ENCODE measurements at places on chromosomes 16 and 17. TPM values are rescaled to one million over a fixed set of nuclear protein-coding genes. Genes with fewer than 3 reads are reported as not detected.

Gene SECTM1
- total RNA-seq = 1.7 TPM

Gene FBXL19
- 13.5 TPM for total RNA-seq

DNA sequence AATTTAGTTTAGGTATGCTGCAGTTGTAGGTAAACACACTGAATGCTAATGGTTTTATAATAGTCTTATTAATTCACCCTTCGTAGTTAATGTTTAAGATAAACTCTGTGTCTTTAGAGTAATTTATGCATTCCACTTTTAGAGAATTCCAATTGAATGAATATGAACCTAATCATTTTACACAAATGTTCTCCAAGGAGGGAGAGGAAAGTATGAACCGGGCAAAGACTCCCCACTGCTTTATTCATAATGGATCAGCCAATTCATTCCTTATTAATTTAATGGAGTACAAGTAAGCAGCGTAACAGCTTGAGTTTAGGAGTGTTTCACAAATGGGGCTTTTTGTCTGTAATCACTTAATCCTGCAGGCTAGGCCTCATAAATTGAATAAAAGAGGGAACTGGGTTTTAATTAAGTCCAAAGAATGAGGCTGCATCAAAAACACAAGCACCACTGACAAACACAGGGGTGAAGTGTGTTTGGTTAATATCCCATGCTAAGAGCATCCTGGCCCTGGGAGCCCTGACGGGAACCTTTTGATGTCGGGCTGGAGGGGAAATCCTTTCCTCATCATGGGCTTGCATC, 375.7 kb upstream of the DYNLRB2 start:
- H3K4me3 ChIP-seq = no peak overlapping the region
- no peaks in the 10 kb centered on the region for H3K4me1 ChIP-seq
- H3K27ac ChIP-seq = no peak overlapping the region
- no peaks in the 10 kb centered on the region for H3K27me3 ChIP-seq
- no peaks in the 10 kb centered on the region for H3K36me3 ChIP-seq

DNA sequence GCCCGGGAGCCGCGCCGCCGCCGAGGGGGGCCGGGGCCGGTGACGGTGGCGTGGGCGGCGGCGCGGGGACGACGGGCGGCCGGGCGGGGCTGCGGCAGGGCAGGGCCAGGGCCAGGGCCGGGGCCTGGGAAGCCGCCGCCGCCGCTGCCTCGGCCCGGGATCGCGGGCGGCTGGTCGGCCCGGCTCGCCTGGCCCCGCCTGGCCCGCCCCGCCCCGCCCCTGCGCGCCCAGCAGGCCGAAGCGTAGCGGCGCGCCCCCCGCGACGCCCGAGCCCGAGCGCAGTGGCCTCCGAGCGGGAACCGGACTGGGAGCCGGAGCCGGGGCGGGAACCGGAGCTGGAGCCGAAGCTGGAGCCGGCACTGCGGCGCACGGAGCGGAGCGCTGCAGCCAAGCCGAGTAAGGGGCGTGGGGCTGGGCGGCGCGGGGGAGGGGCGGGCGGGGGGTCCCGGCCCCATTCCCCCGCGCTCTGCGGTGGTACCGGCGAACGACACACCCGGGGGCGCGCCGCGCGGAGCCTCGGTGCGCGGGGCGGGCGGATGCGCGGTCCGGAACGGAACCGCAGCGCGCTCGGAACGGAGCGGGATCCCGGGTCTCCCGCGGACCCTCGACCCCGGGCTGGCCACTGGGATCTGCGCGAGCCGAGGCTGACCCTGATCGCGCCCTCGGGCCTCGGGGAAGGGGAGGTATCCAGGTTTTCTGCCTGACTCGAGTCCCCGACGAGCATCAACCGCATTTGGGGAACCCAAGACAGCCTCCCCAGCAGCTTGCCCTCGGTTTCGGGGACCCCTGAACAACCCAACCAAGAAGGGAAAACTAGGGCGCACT, at the start of gene BEAN1:
BEAN1 (plus strand) TSS at position 260 of the 825 bp plus-strand sequence. CDS start 10,382 bp downstream, outside the sequence.
- H3K4me3 ChIP-seq = no peak within 1 kb of the TSS
- H3K4me1 ChIP-seq = no peaks in the 10 kb centered on the region
- DNase-seq = no peak
- H3K36me3 ChIP-seq = no peaks in the 10 kb centered on the region
- H3K27ac ChIP-seq = no peak within 1 kb of the TSS

DNA sequence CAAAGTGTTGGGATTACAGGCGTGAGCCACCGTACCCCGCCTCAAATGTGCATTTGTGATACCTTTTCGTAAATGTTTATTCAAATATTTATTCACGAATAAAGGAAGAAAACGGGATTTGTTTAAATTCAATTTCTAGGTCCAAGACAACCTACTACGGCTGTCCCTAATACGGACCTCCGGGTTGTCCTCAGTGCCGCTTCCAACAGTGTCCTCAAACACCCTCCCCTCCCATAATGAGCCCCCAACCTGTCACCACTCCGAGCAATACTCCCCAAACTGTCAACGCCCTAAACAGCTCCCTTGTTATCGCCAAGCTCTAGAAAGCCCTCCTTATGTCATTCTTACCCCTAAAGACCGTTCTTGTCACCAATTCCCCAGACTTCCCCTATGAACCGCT, 539 bp upstream of the GABARAPL2 start:
- DNase-seq = no peak
- no peaks in the 10 kb centered on the region for H3K4me1 ChIP-seq
- H3K36me3 ChIP-seq = peaks cover 9% of the 10 kb centered on the region

- no peak for DNase-seq
- no peaks in the 10 kb centered on the region for H3K4me1 ChIP-seq
- no peak overlapping the region for H3K27ac ChIP-seq
- peaks cover 8% of the 10 kb centered on the region for H3K36me3 ChIP-seq
These were observed 13.1 kb downstream of the POLR2A start for GRCh38 chr17:7497228-7497627.

- no peaks in the 10 kb centered on the region for H3K4me1 ChIP-seq
- no peaks in the 10 kb centered on the region for H3K36me3 ChIP-seq
- DNase-seq = no peak
- no peak overlapping the region for H3K27ac ChIP-seq
- no peak overlapping the region for H3K4me3 ChIP-seq
These were observed 7.2 kb upstream of the TNFRSF17 start for GRCh38 chr16:11957591-11958395.

GRCh38 chr16:53052519-53053501, at the start of gene CHD9NB:
Gene CHD9NB (minus strand): TSS chr16:53052897. CDS start chr16:53044158, 8,739 bp downstream.
- no peak within 1 kb of the TSS for H3K27ac ChIP-seq
- no peaks in the 10 kb centered on the region for H3K27me3 ChIP-seq
- H3K4me1 ChIP-seq = no peaks in the 10 kb centered on the region
- H3K36me3 ChIP-seq = no peaks in the 10 kb centered on the region
- DNase-seq = no peak

DNA sequence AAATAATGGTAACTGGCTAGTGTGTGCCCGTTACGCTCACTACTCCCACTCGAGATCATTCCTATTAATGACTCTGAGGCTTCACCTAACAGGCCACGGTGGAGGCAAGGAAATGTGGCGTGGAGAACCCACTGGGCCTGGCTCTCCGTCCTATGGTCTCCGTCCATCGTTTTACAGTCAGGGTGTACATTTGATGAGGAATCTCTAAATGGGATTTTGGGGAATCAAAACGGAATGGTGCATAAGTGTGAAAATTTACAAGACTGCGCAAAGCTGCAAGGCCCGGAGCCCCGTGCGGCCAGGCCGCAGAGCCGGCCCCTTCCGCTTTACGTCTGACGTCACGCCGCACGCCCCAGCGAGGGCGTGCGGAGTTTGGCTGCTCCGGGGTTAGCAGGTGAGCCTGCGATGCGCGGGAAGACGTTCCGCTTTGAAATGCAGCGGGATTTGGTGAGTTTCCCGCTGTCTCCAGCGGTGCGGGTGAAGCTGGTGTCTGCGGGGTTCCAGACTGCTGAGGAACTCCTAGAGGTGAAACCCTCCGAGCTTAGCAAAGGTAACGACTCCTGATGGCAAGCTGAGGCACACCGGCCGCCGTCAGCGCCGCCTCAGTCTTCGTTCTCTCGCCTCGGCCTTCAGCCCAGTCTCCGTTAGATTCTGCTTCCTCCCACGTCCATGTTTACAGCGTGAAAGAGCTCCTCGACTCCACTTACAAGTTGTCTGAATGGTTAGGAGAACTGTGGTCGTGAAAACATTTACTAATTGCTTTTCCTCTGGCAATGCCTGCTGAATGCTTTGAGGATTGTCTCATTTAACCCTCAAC, at the start of gene RAD51C:
RAD51C (plus strand) TSS at position 364 of the 817 bp plus-strand sequence; CDS start at position 406, 42 bp downstream.
- H3K36me3 ChIP-seq = no peaks in the 10 kb centered on the region
- peak within 1 kb of the TSS; percentile 33 for H3K4me3 ChIP-seq
- H3K27ac ChIP-seq = peak within 1 kb of the TSS; percentile 19
- peak; percentile 86 for DNase-seq
- H3K4me1 ChIP-seq = peaks cover 12% of the 10 kb centered on the region
- no peaks in the 10 kb centered on the region for H3K27me3 ChIP-seq

- no peak overlapping the region for H3K27ac ChIP-seq
- no peaks in the 10 kb centered on the region for H3K36me3 ChIP-seq
- no peak for DNase-seq
- H3K27me3 ChIP-seq = no peaks in the 10 kb centered on the region
- no peak overlapping the region for H3K4me3 ChIP-seq
These were observed 656.6 kb downstream of the WWOX start for GRCh38 chr16:78755751-78756661.

DNA sequence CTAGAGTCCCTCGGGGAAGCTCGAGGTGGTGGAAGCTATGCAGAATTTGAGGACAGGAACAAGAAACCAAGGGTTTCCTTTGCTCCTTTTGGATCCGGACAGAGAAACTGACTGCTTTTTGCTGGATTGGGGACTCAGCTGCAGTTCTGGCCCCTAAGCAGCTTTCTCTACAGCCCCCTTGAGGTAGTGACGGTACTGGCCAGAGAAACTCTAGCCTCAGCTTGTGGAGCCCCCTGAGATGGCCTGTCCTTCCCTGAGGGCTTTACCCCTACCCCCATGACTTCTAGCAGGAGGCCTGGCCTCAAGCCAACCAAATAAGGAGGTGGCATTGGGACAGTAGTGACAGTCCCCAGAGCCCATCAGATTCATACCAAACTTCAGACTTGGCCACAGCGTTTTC, 118.1 kb downstream of the IRX5 start:
- H3K4me3 ChIP-seq = no peak overlapping the region
- no peaks in the 10 kb centered on the region for H3K4me1 ChIP-seq

GRCh38 chr17:4010754-4011153, 46.5 kb upstream of the ATP2A3 start:
- no peak overlapping the region for H3K27ac ChIP-seq
- H3K4me3 ChIP-seq = no peak overlapping the region
- peaks cover 60% of the 10 kb centered on the region for H3K36me3 ChIP-seq
- no peaks in the 10 kb centered on the region for H3K27me3 ChIP-seq

- no peak overlapping the region for H3K4me3 ChIP-seq
- H3K27me3 ChIP-seq = no peaks in the 10 kb centered on the region
- H3K27ac ChIP-seq = no peak overlapping the region
- H3K36me3 ChIP-seq = no peaks in the 10 kb centered on the region
- no peak for DNase-seq
- peaks cover under 1% of the 10 kb centered on the region for H3K4me1 ChIP-seq
These were observed 31.4 kb upstream of the ZNF750 start for GRCh38 chr17:82871056-82871775.

- no peaks in the 10 kb centered on the region for H3K36me3 ChIP-seq
- H3K4me1 ChIP-seq = no peaks in the 10 kb centered on the region
- DNase-seq = no peak
- no peak overlapping the region for H3K4me3 ChIP-seq
- peaks cover 4% of the 10 kb centered on the region for H3K27me3 ChIP-seq
These were observed 103.1 kb upstream of the HSBP1 start for GRCh38 chr16:83704656-83705055.

DNA sequence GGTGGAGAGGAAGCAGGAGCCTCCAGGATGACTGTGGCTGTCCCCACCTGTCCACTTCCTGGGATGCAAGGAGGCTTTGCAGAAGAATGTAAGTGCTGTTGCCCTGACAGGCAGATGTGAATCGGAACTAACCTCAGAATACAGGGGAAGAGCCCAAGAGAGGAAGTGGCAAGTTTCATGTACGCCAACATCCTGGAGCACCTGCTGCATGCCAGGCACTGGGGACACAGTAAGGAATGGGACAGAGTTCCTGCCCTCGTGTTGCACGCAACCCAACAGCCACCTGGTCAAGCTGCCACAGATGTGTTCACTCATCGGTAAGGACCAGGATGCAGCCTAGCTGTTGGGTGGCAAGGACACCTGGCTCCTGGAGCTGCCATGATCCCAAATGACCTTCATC, 98.6 kb upstream of the RPL38 start:
- H3K27me3 ChIP-seq = no peaks in the 10 kb centered on the region
- H3K4me3 ChIP-seq = no peak overlapping the region
- no peaks in the 10 kb centered on the region for H3K36me3 ChIP-seq
- H3K27ac ChIP-seq = no peak overlapping the region
- H3K4me1 ChIP-seq = no peaks in the 10 kb centered on the region

DNA sequence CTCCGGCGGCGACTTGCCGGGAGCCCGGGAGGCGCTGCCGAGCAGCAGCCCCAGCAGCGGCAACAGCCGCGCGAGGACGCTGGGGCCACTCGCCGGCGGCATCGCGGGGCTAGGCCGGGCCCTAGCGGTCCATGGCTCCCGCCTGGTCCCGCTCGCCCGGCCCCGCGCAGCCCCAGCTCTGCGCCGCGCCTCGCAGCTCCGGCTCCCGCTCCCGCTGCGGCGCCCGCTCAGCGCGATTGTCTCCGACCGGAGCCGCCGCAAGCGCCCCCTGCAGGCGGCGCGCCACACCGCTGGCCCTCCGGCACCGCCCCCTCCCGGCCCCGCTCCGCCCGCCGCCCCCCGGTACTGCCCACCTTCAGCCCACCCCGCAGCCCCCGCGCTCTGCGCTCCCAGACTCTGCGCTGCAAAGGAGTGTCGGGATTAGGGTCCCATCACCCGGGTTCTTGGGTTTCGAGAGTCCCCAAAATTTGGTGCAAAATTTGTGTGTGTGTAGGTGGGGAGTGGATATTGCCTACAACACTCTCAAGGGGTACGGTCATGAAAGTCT, at the start of gene FAM171A2:
FAM171A2 (minus strand) TSS at position 241 of the 547 bp plus-strand sequence; CDS start at position 102, 139 bp downstream.
- peak within 1 kb of the TSS; percentile 67 for H3K4me3 ChIP-seq
- DNase-seq = peak; percentile 72
- H3K27me3 ChIP-seq = no peaks in the 10 kb centered on the region
- H3K4me1 ChIP-seq = no peaks in the 10 kb centered on the region

DNA sequence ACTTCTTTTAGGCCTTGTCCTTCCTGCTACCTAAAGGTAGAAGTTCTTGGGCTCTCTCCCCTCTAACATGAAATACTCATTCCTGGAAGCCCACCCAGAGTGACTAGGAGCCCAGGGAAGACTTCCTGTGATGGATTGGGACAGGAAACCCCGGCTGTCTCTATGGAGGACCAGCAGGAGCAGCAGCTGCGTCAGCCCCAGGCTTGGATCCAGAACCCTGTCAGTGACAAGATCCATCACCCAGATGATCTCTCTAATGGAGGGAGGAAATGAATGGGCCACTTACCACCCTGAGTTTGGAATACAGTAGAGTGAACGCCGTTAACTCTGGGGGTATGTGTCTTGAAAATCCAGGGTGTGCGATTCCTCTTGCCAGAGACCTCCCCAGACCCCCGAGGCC, 195.7 kb upstream of the WSCD1 start:
- no peak overlapping the region for H3K4me3 ChIP-seq
- no peaks in the 10 kb centered on the region for H3K36me3 ChIP-seq
- no peaks in the 10 kb centered on the region for H3K27me3 ChIP-seq
- H3K4me1 ChIP-seq = no peaks in the 10 kb centered on the region
- DNase-seq = no peak

DNA sequence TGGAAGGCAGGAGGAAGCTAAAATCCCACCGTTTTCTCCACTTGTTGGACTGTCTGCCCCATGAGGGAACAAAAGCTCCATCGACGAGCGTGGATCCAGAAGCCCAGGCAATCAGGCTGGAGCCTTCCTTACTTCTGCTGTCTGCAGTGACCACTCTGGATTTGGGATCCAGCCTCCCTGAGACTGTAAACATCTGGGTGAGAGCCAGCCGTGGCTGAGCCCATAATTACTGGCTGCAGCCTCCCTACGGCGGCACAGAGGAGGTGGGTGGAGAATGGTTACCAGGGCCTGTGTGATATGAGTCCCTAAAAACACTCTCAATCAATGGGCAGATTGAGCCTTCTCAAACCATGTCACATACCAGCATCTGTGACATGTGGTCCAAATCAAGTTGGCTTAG, 158.2 kb downstream of the FOXL1 start:
- H3K4me3 ChIP-seq = no peak overlapping the region
- H3K4me1 ChIP-seq = no peaks in the 10 kb centered on the region
- H3K27me3 ChIP-seq = no peaks in the 10 kb centered on the region
- H3K27ac ChIP-seq = no peak overlapping the region
- DNase-seq = no peak
